Activated naive CD8-positive, alpha-beta T cell treated with anti-CD3 and anti-CD28 coated beads, Interleukin-2, amount 10 ng/mL, durations not matched to agents 7 days and 5 days (primary cell): ENCODE measurements at places on chromosomes 5 and 9. TPM values are rescaled to one million over a fixed set of nuclear protein-coding genes. Genes with fewer than 3 reads are reported as not detected.
A peak's percentile ranks its signal among the peaks of the same experiment; 100 is the strongest.

- peaks cover 3% of the 10 kb centered on the region for H3K36me3 ChIP-seq
- no peak overlapping the region for H3K4me3 ChIP-seq
- peaks cover 2% of the 10 kb centered on the region for H3K4me1 ChIP-seq
- DNase-seq: no peak
Observed at GRCh38 chr9:112530751-112531205, 44.2 kb downstream of the KIAA1958 start.

- H3K4me1 ChIP-seq: peaks cover 30% of the 10 kb centered on the region
- H3K27me3 ChIP-seq: peaks cover 17% of the 10 kb centered on the region
- peak; percentile 80 for DNase-seq
- peaks cover 13% of the 10 kb centered on the region for H3K36me3 ChIP-seq
- H3K4me3 ChIP-seq: peak within 1 kb of the TSS; percentile 79
Observed at GRCh38 chr5:132746954-132747615, at the start of gene CCNI2. Gene CCNI2, plus strand, starts transcription at chr5:132747426. Its CDS starts 70 bp downstream, at chr5:132747496.

SPAG8 gene
- total RNA-seq: 3.4 TPM

PDE8B gene
- 0.23 TPM for total RNA-seq
